Activated CD4-positive, alpha-beta T cell treated with anti-CD3 and anti-CD28 coated beads for 48 hours (primary cell): ENCODE measurements at places on chromosomes 2 and 18.

DNA sequence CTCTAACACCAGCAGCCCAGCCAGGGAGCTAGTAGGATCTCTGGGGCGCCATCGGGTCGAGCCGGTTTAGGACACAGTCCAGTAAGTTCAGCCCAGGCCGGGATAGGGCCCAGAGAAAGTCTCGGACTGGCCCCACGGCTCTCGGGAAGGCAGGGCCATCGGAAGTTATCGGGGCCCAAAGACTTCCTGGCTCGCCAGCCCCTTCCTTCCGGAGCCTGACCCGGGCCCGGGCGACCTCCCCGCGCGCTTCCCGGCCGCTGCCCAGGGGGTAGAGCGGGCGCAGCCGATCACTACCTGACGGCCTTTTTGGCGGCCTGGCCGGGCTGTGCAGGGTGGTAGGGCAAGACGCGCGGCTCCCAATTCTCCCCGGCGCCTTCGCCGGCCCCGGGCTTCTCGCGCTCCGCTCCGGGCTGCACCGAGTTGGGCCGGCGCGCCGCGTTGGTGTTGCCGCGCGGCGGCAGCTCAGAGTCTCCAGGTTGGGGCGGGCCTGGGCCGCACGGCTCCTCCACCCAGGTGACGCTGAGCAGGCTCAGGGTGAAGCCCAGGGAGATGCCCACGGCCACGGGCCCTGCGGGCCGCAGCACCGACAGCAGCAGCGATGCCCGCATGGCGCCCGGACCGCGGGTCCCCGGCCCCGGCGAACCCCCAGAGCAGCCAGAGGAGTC, 546 bp downstream of the CHPF start:
- DNase-seq: no peak

GRCh38 chr18:74951165-74951760, 257.7 kb downstream of the PTGR3 start:
- DNase-seq: no peak

- DNase-seq: peak; percentile 27
These were observed 1.4 kb downstream of the PRKD3 start for GRCh38 chr2:37323176-37323780.

DNA sequence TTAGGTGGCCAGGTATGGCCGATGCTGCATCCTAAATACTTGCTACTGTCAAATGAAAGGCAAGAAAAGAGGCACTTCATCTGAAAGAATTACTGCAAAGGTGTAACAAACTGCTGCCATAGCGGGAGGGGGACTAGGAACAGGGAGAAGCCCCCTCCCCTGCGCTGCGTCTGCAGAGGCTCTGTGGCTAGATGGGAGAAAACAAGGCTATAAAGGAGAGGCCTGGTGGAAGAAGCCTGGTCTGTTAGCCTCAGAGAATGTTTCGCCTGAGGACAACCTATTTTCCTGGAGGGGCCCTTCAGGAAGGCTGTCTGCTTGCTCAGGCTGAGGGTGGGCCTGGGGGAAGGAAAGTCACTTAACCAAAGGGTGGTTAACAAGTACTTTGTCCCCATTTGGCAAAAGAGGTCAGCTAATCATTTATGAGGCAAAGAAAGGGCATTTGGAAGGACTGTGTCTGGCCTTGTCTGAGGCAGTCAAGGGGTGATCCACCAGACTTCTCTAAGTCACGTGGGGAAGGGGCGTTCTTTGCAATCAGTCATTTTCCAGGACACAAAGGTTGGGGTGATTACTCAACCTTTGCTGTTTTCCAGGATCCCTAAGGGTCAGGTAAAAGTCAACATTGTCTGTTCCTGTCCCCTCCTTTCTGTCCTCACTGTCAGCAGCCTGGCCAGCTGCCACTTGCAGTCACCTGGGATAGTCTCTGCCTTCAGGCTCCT, 103.0 kb upstream of the TMEM200C start:
- no peak for DNase-seq

GRCh38 chr2:19870792-19871191, 31.0 kb downstream of the TTC32 start:
- no peak for DNase-seq

GRCh38 chr2:76861708-76862107, 660.5 kb downstream of the LRRTM4 start:
- no peak for DNase-seq

GRCh38 chr2:99380376-99381010, 43.3 kb downstream of the EIF5B start:
- no peak for DNase-seq

DNA sequence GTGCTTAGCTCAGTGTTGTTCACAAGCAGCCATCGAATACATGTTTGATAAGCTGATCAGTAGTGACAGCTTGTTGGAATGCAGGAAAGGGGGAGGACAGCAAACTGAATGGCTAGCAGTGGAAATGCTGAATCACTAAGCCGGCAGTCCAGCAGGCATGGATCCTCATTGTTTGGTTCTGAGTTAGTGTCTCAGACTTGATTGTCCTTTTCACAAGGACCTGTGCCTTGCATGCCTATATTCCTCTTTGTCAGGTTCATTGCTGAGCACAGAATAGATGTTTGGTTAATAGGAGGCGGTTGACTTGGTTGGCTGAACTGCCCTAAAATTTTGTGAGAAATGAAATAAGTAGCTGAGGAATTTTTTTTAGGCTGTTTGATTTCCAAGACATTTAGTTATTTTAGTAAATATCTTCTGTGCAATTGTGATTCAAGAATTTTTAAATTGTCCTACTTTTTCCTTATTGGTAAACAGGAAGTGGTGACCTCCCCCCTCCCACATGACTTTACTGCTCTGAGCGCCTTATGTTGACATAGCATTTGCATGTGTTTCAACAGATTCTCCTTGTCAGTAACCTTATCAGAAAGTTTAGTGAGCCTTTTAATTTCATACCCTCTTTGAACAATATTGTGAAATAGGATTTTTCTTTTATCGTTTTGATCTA, 21.4 kb upstream of the STON1 start:
- DNase-seq: no peak

DNA sequence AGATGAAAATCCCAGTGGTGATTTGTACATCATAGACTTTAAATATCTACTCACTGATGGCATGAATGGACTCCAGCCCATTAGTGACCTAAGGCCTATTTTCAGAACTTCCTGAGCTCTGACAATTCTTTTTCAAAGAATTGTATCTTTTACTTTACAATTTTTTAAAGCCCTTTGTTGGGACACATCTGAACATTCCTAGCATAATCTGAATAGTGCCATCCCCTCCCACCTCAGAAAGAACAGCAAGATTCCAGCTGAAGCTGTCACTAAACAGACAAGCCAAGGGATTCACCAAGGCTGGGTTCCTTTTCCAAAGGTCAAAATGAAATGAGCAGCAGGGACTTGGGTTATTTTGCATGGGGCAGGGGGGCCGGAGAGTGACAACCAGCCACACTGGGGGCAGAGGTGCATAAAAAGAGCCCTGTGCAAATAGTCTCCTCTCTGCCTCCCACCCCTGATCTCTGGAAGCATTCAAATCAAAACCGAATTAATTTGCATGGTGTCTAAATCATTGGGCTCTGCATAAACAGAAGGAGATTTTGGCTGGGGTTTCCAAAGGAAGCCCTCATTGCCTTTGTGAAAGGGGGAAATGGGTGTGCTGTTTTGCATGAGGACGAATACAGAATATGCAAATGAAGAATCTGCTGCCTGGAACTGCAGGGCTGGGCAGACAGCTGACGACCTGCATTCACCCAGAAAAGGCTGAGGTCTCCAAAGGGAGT, 17.2 kb downstream of the EPHA4 start:
- DNase-seq: no peak

DNA sequence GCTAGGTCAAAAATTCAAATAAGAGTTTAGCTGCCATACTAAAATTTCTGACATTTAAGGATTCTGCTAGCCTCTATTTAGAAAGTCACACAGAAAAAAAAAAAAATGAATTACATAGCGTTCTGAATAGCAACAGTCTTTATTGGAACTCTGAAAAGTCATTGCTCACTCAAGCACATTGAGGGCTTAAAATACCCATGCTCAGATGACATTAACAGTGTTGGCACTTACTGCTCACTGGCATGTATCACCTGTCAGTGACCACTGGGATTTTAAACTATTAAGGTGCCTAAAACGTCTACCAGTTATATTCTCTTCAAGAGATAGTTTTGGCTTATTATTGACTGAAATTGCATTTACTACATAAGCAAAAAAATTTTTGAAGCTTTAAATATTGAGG, 468.0 kb upstream of the SPHKAP start:
- no peak for DNase-seq

DNA sequence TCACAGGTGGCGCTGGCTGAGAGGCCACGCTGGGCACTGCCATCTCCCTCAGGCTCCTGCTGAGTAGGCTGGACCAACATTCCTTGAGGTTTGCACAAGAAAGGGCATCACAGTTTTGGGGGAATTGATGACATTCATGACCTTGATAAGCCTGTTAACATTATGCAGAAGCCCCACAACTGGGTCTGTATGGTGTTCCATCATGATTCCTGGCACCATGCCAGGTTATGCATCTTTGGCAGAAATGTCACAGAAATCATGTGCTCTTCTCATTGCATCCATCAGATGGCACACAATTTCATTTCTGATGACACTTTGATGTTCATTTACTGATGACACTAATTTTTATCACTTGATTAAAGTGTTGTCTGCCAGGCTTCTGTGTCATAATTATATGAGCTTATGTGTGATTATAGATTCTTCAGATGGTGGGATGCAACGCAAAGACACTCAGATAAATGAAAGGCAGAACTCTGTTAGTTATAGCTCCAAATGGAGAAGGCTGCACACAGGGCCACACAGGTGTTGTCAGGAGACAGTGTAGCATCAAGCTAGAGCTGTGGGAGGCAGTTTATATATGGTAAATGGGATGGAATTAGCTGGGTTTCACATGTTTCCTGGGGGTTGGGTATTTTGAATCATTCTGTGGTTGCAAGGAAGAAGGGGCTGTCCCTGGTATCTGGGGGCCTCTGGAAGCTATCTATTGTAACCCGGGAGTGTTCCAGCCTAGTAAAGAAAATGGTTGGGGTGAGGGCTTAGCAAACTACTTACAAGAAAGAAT, 191.3 kb downstream of the SLC39A10 start:
- peak; percentile 7 for DNase-seq

GRCh38 chr2:127695491-127696472, 5.5 kb upstream of the SFT2D3 start:
- peak; percentile 66 for DNase-seq

- DNase-seq: no peak
These were observed 25.2 kb downstream of the CASP8 start for GRCh38 chr2:201285499-201285898.

DNA sequence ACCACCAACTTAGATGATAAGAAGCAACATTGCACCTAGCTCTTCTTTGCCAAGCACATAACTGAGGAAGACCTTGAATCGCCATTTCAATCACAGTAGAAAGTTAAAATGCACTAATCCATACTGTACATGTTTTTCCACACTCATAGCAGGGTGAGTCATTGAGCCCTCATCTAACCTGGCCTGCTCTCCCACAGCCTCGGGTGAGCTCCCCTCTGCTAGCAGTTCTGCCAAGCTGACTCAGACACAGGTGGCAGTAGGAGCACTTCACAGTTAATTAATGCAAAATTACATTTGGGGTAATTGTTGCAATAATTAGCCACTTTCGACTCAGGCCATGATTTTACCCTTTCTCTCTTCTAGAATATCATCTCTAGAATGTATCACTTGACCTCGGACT, 1632.8 kb upstream of the CELF4 start:
- DNase-seq: no peak

DNA sequence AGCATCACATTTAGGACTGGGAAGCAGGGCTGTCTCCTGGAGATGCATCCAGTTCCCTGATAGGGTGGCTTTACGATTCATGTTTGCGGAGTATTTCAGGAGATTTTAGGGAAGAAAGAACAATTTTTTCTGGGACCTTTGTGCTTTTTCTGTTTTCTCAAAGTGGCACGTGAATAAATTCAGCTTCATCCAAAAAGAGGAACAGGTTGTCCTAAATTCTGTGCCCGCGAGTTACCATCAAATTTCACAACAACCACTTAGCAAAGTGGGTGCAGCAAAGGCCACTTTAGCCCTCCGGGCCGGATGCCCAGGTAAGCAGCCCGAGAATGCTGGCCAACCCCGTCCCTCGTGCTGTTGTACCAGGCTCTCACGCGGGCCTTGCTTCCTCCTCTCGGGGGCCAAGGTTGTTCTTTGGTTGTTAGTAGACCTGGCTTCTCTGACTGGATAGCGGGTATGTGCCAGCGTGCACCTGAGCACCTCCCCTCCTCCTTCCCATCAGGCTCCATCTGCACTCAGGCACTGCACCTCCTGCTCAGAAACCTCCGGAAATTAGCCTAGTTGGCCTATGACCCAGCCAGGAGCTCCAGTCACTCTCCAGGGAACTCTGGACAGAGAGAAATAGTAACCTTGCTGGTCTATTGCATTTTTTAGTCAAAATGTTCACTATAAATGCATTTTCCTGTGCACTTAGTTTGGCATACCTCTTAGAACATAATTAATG, 83.0 kb downstream of the CMPK2 start:
- DNase-seq: no peak

- DNase-seq: no peak
These were observed 90.9 kb downstream of the DOK6 start for GRCh38 chr18:69491576-69491975.

DNA sequence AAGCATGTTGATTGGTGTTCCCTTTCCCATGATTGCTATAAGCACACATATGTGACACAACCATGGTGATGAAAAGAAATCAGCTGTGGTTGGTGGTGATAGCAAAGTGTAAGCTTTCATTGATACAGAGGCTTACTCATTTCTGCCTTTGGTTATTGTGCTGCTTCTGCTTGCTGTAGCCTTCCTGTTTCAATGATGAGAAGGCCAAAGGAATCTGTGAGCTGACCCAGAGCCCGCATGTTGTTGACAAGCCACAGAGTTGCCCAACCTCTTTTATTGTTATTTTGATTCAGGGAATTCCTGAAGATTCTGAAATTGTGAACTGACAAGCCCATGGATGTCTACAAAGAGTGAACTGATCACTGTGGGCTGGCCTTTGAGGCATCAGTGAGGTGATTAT, 164.4 kb downstream of the TMEFF2 start:
- no peak for DNase-seq

DNA sequence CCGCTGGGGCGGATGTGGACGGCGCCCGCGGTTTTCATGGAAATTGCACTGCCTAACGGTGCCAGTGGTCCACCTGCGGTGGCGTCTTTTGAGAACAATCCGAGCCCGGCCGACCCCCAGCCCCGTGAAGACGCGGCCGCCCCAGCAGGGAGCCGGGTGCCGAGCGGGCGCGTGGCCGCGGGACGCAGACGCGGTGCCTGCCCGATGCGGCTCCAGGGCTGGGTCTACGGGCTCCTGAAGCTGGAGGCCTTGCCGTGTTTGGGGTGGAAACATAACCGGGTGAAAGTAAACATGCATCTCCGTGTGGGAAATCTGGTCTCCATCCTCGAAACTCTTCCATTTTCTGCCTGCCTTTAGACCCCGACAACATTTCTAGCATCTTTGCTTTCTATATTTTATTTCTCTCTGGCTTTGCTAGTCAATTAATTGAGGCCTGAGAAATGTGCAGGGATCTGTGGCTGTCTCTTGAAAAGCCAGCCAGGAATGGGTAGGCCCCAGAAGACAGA, 572 bp downstream of the INPP4A start:
- DNase-seq: peak; percentile 41

DNA sequence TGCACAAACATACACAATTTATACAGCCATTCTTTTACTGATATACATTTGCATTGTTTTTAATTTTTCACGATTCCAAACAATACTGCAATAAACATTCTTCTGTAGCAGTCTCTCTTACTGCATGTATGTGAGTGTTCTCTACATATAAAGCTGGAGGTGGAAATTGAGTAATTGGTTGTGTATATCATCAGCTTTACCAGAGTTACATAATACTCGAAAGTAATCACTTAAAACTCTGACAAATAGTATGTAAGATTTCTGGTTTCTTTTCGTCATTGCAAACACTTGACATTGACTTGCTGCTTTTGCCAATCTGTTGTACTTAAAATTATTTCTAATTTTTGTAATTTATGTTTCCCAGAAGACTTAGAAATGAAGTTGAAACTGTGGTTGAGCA, 110.2 kb downstream of the TDRD15 start:
- DNase-seq: no peak
